ENCODE measurements at places on chromosomes 6 and 20. TPM values are rescaled to one million over a fixed set of nuclear protein-coding genes. Genes with fewer than 3 reads are reported as not detected.

DNA sequence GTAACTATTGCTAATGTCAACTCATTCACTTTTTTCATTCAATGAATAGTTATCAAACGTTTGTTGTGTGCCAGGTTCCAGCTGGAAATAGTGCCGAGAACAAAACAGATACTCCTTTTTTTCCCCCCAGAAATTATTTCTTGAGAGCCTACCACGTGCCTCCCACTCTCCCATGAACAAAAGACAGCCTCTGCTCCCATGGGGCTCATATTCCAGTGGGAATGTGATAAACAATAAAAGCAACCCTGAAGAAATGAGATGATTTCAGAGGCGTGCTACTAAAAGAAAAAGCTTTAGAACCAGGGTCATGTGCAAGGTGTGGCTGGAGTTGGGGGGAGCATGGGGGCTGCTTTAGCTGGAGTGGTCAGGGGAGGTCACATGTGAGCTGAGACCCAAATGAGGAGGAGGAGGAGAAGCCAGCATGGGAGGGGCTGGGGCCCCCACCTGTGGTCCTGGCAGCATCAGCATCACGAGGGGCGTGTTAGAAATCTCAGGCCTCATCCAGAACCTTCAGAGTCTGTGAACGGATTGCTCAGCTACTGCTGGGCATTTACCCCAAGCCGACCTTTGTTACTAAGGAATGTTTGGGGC, 157.4 kb downstream of the EYA2 start:
- no peak for DNase-seq

- DNase-seq, result no peak
Observed at GRCh38 chr20:63482021-63482587, 9.6 kb upstream of the KCNQ2 start.

DNA sequence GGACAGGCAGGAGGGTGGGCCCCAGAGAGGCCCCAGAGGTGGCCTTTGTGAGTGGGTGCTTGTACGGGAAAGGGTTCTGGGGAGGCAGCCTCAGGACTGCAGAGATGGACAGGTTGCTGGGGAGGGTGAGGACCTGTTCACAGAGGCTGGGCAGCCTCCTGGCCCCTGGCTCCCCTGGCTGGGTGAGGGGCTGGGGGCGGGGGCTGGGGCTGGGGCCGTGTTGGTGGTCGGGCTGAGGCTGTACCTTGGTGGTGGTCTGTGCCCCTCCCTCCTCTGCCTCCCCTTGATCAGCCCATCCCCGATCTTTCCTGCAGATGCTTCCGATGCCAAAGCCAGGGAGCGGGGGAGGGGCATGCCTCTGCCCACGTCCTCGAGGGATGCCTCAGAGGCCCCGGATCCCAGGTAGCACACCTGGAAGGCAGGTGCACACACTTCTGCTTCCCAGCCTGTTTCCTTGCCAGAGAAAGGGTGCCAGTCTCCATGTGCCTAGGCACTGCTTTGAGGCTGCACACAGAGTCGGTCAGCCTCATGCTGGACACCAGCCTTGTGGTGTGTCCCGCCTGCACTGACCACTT, 4.8 kb downstream of the TCEA2 start:
- DNase-seq, result no peak

Gene KIF25
- total RNA-seq, result not detected

DNA sequence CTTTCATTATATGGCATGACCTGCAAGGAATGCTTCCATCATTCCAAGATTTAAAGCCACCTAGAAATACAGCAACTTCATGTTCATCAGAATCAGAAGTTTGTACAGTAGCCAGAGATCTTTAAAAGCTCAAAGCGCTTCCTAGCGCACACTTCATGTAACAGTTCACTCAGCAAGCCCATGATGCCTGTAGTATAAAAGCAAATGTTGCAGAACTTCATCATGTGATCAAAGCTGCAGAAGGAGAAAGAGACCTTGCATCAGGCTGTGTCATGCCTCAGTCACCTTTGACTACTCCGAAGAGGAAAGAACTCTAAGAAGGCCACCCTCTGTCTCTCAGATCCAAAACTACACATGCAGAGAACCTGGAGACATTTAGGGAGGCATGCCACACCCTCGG, 78.5 kb downstream of the AGPAT4 start:
- DNase-seq, result no peak

Gene CCN6
- not detected for total RNA-seq

Gene ZNF391
- 0.42 TPM for total RNA-seq

GRCh38 chr20:14470977-14471661, 133.7 kb upstream of the FLRT3 start:
- no peak for DNase-seq

GRCh38 chr20:50918403-50918802, 12.8 kb downstream of the ADNP start:
- no peak for DNase-seq

Gene RNF182
- 0.78 TPM for total RNA-seq

Data from endothelial cell of umbilical vein (primary cell).